ENCODE measurements at places on chromosomes 12 and 14.

DNA sequence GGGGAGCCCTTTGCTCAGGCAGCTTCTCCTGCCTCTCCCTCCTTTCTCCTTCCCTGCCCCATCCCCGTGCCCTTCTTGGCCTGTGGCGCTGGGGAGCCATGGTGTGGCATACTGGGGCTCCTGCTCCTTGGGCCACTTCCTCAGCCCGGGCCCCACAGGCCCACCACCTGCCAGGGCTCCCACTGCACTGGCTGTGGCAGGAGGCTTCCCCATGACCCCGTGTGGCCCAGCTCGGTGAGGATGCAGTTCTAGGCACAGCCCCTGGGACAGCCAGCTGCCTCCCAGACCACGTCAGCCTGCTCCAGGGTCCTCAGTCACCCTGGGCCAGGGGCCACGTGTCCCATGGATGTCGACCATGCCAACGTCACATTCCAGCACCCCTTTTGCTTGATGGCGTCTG is 13.0 kb upstream of the AMN start:
- DNase-seq = no peak
- H3K4me1 ChIP-seq = no peaks in the 10 kb centered on the region
- H3K4me3 ChIP-seq = no peak overlapping the region
- H3K36me3 ChIP-seq = peaks cover 71% of the 10 kb centered on the region
- no peaks in the 10 kb centered on the region for H3K27me3 ChIP-seq
- no peak overlapping the region for H3K27ac ChIP-seq

DNA sequence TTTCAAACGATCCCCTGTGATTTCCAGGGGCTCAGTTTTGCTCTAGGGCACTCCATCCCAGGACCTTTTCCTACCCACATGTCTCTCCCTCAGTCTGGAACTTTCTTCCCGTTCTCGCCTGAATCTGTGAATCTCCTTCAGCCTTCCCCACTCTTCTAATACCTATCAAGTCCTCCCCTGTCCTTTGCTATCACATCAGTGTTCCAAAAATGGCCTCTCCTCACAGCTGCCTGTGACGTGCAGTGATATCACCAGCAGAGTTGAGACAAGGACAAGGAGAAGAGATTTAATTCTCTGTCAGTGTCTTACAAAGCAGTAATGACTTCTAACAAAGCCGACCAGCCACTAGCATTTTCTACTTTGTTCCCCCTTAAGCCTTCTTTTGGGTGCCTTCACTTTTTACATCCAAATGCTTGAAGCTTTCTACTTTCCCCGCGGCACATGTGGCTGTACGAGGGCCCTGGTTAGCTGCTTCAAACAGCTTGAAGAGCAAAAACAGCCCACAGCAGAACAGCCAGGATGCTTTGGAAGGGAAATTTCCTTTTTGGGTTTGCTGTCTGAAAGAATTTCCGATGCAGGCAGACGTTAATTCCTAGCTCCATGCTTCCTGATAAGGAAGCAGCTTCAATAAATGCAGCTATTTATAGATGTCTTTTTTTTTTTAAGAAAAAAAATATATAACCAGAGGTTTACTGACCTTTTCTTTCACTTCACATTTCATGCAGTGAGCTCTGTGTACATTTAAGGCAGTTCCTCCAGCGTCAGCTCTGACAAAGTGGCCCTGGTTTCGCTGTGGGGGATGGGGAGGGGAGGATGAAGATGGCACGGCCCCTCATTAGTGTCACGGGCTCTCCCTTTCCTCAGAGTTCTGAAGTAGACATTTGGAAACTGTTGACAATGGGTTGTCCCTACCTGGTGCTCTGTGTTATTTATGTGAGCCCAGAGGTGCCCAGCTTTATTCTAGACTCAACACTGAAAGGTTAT is 109.3 kb downstream of the ETV6 start:
- no peaks in the 10 kb centered on the region for H3K27me3 ChIP-seq
- H3K36me3 ChIP-seq = no peaks in the 10 kb centered on the region
- DNase-seq = peak; percentile 51
- H3K4me1 ChIP-seq = peaks cover 3% of the 10 kb centered on the region
- H3K27ac ChIP-seq = no peak overlapping the region
- no peak overlapping the region for H3K4me3 ChIP-seq

DNA sequence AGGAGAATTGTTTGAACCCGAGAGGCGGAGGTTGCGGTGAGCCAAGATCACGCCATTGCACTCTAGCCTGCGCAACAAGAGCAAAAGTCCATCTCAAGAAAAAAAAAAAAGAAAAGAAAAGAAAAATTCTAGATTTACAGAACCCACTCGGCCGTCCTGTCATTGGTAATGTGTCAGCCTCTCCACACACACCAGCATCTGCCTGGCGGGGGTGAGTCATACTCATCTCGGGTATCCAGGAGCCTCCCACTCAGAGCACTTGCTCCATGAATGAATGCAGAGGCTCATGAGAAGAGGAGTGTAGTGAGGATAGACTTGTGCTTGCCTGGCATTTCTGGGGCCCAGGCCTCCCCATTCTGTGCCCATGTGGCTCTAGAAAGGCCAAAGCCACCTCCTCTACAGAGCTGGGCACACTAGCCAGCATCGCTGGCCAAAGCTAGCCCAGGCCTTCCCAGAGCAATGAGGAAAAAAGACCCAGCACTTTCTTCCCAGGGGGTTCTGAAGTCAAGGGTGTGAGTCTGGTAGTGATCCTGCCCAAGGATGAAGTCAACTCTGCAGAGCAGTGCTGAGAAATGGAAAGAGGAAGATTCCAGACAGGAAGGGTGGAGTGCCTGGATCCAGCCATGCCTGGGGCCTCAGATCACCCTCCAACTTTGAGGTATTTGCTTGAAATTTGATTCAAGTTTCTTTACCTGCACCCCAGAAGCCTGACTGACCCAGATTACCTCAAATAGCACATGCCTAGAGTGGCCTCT is 31.2 kb upstream of the KLC1 start:
- H3K4me1 ChIP-seq = no peaks in the 10 kb centered on the region
- H3K27me3 ChIP-seq = no peaks in the 10 kb centered on the region
- no peaks in the 10 kb centered on the region for H3K36me3 ChIP-seq
- no peak for DNase-seq

DNA sequence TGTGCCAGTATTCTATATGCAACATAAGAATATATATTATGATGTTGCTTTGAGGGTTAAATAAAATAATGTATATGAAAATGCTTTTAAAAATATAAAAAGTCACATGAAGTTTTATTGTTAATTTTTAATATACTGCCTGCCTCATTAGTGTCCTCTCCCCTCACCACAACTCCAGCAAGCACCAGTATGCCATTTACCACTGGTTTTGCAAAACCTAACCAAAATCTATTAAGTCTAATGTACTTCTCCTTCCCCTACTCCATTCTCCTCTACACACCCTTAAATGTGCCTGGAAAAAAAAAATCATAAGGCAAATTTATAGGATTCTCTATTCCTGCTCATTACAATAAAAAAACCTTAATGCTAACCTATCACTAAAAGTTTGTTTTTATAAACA is 24.0 kb upstream of the GNG2 start:
- DNase-seq = no peak
- H3K36me3 ChIP-seq = no peaks in the 10 kb centered on the region
- H3K27ac ChIP-seq = no peak overlapping the region
- no peaks in the 10 kb centered on the region for H3K27me3 ChIP-seq
- H3K4me1 ChIP-seq = no peaks in the 10 kb centered on the region

DNA sequence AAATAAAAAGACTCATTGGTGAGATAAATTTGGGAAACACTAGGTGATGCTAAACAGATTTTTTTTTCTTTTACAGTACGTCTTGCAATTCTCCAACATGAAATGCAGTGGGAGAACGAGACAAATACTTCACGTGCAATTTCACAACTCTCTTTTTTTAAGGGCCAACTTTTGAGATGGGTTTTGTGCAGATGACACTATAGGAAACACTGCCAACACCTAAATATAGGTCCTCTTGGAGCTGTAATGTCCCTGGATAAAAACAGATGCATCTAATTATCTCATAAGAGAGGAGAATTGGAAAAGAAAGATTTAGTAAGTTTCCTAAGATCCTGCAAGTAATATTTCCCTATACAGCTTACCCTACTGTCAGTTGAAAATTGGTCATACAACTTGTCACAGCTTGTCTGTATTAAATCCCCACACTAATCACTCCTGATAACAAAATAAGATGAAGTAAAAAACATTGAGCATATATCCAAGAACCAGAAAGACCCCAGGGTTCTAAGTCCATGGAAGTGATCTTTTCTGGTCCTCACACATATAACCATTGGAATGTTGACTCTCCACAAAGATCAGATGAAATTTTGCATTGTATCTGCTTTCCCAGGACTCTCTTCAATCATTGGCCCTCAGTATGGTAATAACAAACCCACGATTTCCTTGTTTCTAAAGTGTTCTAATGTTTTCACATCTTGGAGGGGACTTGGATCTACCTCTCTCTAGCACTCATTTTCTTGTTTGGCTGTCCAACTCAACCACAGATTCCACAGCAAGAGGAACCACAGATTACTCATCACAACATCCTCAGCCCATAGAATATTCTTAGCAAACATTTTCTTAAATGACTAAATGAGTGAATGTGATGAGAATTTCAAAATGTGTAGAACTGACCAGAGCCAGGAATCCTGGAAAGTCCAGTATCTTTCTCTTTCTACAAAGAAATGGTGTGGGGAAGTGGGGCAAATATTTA is 769.4 kb upstream of the USP15 start:
- no peaks in the 10 kb centered on the region for H3K27me3 ChIP-seq
- H3K4me3 ChIP-seq = no peak overlapping the region
- no peaks in the 10 kb centered on the region for H3K36me3 ChIP-seq
- DNase-seq = no peak

- DNase-seq = no peak
- no peaks in the 10 kb centered on the region for H3K27me3 ChIP-seq
- no peaks in the 10 kb centered on the region for H3K36me3 ChIP-seq
- no peak overlapping the region for H3K27ac ChIP-seq
- no peaks in the 10 kb centered on the region for H3K4me1 ChIP-seq
Observed at GRCh38 chr12:27646149-27646548, 50.1 kb upstream of the REP15 start.

- H3K27ac ChIP-seq = no peak overlapping the region
- no peak overlapping the region for H3K4me3 ChIP-seq
- no peaks in the 10 kb centered on the region for H3K27me3 ChIP-seq
- no peaks in the 10 kb centered on the region for H3K4me1 ChIP-seq
Observed at GRCh38 chr12:26576266-26576665, 256.7 kb downstream of the ITPR2 start.

DNA sequence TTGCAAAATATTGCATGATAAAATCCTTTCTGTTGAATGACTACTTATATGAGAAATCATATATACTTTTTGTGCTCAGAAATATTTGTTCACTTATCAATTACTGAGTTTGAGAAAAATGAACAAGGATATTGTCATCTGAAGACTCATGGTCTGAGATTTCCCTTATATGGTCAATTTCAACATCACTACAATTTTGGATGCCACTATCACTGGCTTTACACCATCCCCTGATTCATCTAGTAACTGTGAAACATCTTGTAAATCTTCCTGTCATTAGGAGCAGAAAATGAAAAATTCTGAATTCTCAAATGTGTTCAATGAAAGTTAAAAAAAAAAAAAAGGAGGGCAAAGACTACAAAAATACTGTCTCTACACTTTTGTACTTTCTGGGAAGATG is 21.8 kb upstream of the GXYLT1 start:
- H3K4me1 ChIP-seq = peaks cover 2% of the 10 kb centered on the region
- DNase-seq = no peak
- no peak overlapping the region for H3K4me3 ChIP-seq

DNA sequence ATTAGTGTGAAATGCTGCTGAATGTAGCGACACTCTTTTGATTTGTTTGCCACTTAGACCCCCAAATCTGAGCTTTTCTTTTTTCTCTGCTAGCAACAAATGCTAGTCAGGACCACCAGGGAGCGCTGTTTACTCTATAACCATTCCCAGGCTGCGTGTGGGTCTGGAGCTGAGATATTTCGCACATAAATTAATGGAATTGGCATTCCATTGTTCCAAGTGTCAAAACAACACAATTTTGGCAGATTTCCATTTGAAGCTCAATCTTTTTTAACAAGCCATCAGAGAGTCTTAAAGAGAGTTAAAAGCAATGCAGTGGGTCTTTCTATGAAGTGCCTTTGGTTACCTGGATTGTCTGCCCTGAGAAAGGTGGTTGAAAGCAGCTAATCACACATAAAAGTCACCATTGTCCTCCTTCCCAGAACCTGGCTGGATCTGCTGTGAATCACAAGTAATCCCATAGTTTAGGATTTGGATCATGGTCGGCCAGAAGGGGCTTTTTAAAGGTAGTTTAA is 7.4 kb upstream of the TMEM132C start:
- H3K4me3 ChIP-seq = no peak overlapping the region
- no peaks in the 10 kb centered on the region for H3K27me3 ChIP-seq
- no peak overlapping the region for H3K27ac ChIP-seq
- peak; percentile 34 for DNase-seq
- H3K36me3 ChIP-seq = no peaks in the 10 kb centered on the region

- H3K4me1 ChIP-seq = no peaks in the 10 kb centered on the region
- no peak overlapping the region for H3K27ac ChIP-seq
- no peaks in the 10 kb centered on the region for H3K36me3 ChIP-seq
- DNase-seq = peak; percentile 0
Observed at GRCh38 chr12:8446642-8447547, 8.9 kb upstream of the CLEC6A start.

DNA sequence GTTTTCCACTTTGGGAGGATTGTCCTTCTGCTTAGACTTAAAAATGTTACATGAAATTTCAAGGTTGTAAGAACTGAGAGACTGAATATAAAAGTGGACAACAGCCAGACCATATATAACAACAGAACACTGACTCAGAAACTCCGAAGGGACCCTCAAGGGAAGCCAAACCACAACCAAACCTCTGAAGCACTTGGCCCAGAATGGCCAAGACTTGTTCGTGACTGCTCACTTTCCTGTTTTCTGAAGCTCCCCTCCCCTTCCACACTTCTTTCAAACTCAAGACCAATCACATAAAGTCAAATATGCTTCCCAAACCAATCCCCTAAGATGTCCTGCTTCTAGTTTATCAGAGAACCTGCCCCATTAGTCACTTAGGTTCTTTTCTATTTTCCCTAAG is 13.7 kb downstream of the OR6J1 start:
- DNase-seq = no peak
- H3K27me3 ChIP-seq = peaks cover 2% of the 10 kb centered on the region
- H3K4me3 ChIP-seq = no peak overlapping the region

GRCh38 chr14:70640938-70641547 is 673 bp upstream of the TTC9 start:
- no peaks in the 10 kb centered on the region for H3K27me3 ChIP-seq
- peak overlapping the region; percentile 39 for H3K4me3 ChIP-seq
- peaks cover 3% of the 10 kb centered on the region for H3K4me1 ChIP-seq
- DNase-seq = peak; percentile 55

GRCh38 chr12:131044760-131045381 is 91.2 kb downstream of the ADGRD1 start:
- no peak overlapping the region for H3K27ac ChIP-seq
- no peaks in the 10 kb centered on the region for H3K36me3 ChIP-seq
- H3K4me1 ChIP-seq = no peaks in the 10 kb centered on the region
- DNase-seq = no peak
- H3K4me3 ChIP-seq = no peak overlapping the region

All from small intestine (tissue), 16 donors.